ENCODE measurements at places on chromosomes 13 and 19.

DNA sequence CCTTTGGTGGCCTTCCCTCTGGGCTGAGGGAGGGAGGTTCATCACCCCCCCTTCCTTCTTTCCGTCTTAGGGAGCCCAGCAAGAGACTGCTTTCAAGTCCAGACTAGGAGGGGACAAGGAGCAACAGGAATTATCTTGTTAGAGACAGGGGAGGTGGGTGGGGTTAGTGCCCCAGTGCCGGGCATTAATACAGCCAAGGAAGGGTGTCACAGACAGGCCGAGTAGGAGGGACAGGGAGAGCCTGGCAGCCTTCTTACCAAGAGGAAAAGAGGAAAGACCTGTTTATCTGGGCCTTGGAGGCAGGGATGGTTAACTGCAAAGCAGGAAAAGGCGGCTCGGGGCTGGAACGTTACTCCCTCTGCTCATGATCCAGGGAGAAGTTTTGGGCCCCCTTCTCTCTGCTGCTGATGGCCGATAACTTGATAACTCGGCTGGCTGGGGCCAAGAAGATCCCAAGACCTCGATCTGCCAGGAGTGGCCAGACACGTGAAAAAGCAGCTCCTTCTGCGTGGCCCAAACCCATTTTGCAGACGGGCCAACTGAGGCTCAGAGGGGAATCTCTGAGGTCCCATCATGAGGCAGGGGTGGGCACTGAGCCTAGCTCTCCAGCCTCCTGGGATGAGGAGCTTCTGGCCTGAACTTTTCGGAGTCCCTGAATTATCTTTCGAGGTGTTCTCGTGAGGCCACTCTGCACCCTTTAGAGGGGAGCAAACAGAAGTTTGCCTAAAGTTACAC lies 79.3 kb downstream of the PTPRS start:
- DNase-seq, result no peak

- DNase-seq, result no peak
These were observed 7.9 kb downstream of the SIPA1L3 start for GRCh38 chr19:37914908-37915307.

GRCh38 chr19:17778968-17779929 lies 15.7 kb upstream of the B3GNT3 start:
- no peak for DNase-seq

DNA sequence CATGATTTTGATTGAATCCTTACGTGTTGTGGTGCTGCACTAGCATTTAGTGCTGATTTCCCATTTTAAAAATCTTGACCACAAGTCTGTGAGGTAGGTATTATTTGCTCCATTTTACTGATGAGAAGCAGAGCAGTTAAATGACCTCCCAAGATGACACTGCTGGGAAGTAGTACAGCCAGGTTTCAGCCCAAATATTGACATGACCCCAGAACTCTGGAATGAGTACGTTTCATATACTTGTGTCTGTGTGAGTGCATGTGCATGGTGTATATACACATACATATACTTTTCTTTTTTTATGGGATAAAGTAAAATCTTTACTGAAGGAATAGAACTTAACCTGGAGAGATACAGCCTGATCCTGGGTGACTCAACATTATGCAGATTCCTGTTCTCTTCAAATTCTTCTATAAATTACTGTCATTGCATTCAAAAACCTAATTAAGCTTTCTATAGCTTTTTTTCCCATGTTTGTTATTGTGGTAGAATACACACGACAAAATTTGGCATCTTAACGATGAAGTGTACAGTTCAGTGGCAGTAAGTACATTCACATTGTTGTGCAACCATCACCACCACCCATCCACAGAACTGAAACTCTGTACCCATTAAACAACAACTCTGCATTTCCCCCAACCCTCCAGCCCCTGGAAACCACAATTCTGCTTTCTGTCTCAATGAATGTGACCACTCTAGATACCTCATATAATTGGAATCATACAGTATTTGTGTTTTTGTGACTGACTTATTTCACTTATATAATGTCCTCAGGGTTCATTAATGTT lies 311.9 kb downstream of the MTUS2 start:
- DNase-seq, result no peak

GRCh38 chr19:29194658-29195057 lies 18.3 kb downstream of the UQCRFS1 start:
- DNase-seq, result no peak

DNA sequence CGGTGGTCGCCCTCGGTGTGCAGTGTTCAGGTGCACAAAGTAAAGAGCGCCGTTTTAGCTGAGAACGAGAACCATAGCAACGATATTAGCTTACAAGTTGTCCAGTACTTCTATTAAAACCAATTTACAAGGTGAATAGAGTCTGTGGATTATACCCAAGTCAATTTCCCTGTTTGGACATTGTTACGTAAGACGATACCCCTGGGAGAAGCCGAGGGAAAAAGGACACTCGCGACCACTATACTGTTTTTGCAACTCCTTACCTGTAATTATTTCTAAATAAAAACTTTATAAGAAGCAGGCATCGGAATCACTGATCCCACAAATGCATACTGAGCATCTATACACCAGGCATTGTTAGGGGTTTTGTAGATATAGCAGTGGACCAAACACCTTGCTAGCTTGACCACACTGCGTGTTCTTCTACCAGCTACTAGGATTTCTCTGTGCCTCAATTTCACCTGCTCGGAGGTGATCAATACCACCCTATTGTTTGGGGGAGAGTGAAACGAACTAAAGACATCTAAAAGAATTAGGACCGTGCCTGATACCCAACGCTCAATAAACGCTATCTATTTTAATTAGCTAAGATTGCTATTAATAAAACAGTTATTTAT lies 488 bp upstream of the EEF2 start:
- DNase-seq, result no peak

DNA sequence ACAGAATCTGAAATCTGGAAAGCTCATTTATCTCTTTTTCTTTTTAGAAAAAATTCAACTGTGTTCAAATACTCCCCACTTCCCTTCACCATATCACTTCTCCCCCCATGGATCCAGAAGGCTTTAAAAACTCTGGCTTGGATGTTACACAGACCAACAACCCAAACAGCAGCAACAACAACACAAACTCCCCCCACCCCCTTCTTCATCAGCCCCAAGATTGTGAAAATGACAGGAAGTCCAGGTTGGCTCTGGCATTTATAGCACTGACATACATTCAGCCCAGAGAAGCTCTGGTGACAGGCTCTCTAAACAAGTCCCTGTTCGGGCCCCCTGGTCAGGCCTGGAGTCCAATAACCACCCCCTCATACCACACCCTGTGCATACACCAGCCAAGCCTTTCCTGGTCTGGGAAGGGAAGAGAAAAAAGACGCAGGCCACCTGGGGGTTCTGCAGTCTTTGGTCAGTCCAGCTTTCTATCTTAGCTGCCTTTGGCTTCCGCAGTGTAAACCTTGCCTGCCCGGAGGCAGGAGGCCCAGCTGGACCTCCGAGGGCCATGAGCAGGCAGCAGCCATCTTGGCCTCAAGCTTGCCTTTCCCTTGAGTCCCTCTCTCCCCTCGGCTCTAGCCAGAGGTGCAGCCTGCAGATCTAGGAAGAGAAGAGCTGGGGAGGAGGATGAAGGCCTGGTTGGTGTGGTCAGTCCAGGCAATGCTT lies 6.8 kb downstream of the CDX2 start:
- DNase-seq, result no peak

DNA sequence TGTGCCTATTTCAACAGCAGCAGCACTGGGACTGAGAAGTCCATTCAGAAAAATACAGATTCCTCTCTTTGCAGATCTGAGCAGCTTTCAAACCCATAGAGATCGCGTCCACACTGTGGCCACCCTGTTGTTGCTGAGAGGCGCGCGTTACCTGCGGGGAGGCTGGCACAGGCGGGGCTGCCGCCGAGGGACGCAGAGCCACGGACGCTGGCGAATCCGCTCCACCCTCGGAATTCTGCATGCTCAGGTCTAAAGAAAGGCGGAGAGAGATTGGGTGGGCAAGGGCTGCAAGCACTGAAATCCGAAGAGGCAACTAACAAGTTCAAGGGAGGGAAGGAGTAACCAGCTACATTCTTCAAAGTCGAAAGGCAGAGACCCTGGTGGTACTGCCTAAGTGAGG lies 63.0 kb downstream of the RFX2 start:
- no peak for DNase-seq
